ENCODE measurements at places on chromosomes 5 and 9. TPM values are rescaled to one million over a fixed set of nuclear protein-coding genes. Genes with fewer than 3 reads are reported as not detected.

DNA sequence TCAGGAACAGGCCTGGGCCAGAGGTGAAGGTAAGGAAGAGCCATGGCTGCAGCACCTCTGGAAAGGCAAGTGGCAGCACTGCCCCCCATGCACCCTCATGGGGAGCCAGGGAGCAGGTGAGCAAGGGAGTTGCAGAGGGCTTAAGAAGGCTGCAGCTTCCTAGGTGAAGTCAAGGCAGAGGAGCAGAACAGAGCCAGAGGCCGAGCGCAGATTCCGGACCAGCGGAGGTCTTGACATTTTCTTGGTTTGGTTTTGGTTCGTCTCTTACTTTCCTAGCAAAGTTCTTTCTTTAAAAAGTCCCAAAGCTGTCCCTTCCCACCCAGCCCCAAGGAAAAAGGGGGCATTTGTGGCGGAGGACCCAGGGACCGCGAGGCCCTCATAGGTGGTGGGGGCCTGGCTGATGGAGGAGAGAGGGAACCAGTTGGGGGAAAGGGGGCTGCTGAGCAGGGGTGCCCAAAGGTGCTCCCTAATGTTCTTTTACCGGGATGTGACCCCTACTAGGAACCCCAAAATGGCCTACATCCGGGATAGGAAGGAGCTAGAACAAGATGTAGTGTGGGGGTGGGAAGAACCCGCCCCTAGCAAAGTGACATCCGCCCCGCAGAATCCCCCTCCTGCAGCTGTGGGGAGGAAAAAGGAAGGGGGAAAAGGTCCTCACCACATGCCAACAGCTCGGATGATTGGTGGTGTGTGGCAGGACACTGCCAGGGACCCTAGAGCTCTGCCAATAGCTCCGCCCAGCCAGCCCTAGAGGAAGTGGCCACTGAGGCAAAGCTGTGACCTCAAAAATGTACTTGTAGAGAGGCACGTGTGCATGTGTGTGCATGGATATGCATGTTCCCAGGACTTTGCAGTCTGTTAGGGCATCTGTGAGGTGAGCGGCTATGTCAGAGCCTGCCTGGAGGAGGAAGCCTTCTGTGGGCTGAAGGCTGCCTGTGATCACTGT is 914 bp upstream of the CD72 start:
- H3K36me3 ChIP-seq, result peaks cover 2% of the 10 kb centered on the region
- H3K27ac ChIP-seq, result peak overlapping the region; percentile 70
- peak overlapping the region; percentile 25 for H3K4me3 ChIP-seq
- peak; percentile 72 for DNase-seq
- H3K27me3 ChIP-seq, result peaks cover 2% of the 10 kb centered on the region
- H3K4me1 ChIP-seq, result peaks cover 43% of the 10 kb centered on the region

DNA sequence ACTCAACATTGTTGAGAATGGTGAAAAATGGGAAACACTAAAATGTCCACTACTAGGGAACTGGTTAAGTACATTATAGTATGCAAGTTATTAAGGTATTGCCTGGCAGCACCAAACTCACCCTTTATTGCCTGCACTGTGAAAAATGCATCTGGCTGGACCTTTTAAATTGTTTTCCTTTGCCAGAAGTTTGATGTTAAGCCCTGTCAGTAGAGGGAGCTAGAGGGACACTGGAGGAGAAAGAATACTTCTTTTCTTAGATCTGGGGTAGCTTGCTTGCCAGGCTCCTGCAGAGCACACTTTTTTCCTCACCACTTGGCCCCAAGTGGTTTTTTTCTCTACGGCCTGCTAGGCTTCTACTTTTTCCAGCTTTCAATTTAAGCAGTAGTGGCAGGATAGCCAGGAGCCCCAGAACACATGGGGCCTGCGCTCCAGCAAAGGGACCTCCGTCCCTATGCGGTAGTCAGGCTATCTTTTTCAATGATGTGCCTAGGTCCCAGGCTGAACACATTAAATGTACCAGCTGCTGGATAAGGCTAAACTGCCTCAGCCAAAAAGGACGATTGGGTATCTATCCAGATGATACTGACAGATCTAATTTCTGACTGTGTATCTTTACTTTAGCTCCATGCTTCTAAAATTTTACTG is 8.0 kb upstream of the HABP4 start:
- no peak for DNase-seq
- no peaks in the 10 kb centered on the region for H3K36me3 ChIP-seq
- H3K4me3 ChIP-seq, result no peak overlapping the region
- H3K4me1 ChIP-seq, result no peaks in the 10 kb centered on the region
- H3K27me3 ChIP-seq, result no peaks in the 10 kb centered on the region
- no peak overlapping the region for H3K27ac ChIP-seq

DNA sequence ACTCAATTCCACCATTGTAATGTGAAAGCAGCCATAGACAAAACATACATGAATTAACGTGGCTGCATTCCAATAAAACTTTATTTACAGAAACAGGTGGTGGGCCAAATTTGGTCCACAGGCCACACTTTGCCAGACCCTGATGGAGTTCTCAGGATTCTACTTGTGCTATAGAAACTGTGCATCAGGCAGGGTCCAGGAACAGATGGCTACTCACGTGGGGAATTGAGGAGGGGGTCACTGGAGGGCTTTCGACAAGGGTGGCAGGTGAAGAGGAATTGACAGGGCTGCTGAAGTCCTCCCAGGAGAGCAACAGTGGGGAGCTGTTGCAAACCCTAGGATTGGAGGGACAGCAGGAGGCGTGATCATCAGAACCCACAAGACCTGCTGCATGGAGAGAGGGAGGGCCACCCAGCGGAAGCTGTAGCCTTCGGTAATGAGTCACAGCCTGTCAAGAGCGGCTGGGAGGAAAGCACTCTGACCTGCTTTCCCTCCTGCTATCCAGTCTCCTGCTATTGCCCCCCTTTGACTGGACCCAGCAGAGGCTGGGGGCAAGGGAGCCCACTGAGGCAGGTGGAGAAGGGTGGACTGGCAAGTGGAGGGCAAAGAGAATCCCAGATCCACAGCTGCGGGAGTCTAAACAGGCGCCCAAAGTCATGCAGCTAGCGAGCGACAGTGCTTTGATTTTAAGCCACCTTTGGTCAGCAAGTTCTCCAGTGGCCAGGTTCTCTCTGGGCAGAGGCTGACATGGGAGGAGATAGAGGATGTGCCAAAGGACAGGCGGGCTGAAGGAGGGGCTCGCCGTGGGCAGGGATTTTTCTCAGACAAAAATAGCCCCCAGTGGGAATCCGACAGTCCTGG is 138.3 kb upstream of the SMIM23 start:
- DNase-seq, result peak; percentile 34
- no peak overlapping the region for H3K27ac ChIP-seq
- H3K27me3 ChIP-seq, result peaks cover 12% of the 10 kb centered on the region
- H3K4me1 ChIP-seq, result peaks cover 9% of the 10 kb centered on the region

DNA sequence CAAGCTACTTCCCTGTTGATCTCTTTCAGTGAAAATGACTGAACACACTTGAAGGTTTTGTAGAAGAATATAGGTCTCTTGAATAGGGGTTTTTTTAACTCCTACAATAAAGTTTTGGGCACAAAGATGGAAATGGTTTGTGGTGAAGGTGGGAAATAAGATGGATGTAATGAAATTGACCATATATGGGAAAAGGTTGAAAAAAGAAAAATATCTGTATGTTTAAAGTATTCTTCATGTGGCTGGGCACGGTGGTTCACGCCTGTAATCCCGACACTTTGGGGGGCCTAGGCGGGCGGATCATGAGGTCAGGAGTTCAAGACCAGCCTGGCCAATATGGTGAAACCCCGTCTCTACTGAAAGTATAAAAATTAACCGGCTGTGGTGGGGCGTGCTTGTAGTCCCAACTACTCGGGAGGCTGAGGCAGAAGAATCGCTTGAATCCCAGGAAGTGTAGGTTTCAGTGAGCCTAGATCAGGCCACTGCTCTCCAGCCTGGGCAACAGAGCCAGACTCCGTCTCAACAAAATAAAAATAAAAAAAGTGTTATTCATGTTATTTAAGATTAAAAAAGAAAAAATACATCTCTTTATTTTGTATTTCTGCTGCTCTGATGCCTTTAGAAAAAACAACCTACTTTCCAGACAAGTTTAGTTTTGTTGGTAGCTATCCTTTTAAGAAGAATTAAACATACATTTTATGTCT is 2.2 kb downstream of the RBM27 start:
- no peak overlapping the region for H3K4me3 ChIP-seq
- peaks cover 31% of the 10 kb centered on the region for H3K4me1 ChIP-seq
- H3K27ac ChIP-seq, result peak overlapping the region; percentile 37
- H3K27me3 ChIP-seq, result no peaks in the 10 kb centered on the region

DNA sequence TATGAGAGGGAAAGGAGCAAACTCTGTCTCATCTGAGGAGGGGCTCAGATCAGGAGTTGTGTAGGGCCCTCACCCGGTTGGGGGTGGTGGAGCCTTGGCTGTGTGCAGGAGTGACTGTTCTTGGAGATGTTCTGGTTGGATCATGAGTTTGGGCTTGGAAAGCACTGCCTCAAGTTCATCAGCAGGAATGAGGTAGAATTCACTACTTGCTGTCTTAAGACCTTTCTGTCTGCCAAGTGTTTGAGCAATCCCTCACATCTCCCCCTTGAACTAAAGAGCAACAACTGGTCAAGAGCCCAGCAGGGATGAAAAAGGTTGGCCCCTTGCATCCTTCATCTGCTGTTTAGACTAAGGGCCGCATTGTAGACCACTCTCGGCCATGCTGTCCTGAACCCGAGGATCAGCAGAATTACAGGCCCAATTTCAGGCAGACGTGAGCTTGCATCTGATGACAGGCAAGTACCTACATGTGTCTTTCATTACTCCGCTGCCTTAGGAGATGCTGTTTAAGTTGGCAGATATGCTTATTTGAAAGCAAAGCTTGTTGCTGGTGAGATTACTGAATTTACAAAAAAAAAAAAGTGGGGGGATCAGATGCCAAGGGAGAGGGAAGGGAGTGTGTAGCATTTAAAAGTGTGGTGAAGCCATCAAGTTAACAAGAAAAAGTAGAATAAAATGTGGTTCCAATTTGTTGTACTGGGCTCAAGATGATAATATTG is 36.4 kb downstream of the PIK3R1 start:
- peaks cover 70% of the 10 kb centered on the region for H3K4me1 ChIP-seq
- H3K27ac ChIP-seq, result peak overlapping the region; percentile 3
- no peaks in the 10 kb centered on the region for H3K27me3 ChIP-seq
- H3K4me3 ChIP-seq, result no peak overlapping the region

CSF1R gene
- 0.25 TPM for total RNA-seq

MEIKIN gene
- 2.2 TPM for total RNA-seq

C5orf34 gene
- 7.7 TPM for total RNA-seq

- no peaks in the 10 kb centered on the region for H3K36me3 ChIP-seq
- H3K27ac ChIP-seq, result no peak overlapping the region
- DNase-seq, result no peak
- H3K4me3 ChIP-seq, result no peak overlapping the region
- H3K27me3 ChIP-seq, result no peaks in the 10 kb centered on the region
These were observed 8.4 kb upstream of the RGS3 start for GRCh38 chr9:113454914-113455761.

- H3K4me3 ChIP-seq, result no peak overlapping the region
- H3K27ac ChIP-seq, result peak overlapping the region; percentile 30
- peaks cover 55% of the 10 kb centered on the region for H3K4me1 ChIP-seq
- peaks cover 38% of the 10 kb centered on the region for H3K36me3 ChIP-seq
- no peaks in the 10 kb centered on the region for H3K27me3 ChIP-seq
- DNase-seq, result no peak
These were observed 20.4 kb downstream of the SLC25A25 start for GRCh38 chr9:128088253-128088945.

- no peaks in the 10 kb centered on the region for H3K4me1 ChIP-seq
- no peak overlapping the region for H3K4me3 ChIP-seq
- H3K36me3 ChIP-seq, result no peaks in the 10 kb centered on the region
- no peak for DNase-seq
- no peaks in the 10 kb centered on the region for H3K27me3 ChIP-seq
These were observed 16.1 kb downstream of the OLFML2A start for GRCh38 chr9:124793015-124793541.

DNA sequence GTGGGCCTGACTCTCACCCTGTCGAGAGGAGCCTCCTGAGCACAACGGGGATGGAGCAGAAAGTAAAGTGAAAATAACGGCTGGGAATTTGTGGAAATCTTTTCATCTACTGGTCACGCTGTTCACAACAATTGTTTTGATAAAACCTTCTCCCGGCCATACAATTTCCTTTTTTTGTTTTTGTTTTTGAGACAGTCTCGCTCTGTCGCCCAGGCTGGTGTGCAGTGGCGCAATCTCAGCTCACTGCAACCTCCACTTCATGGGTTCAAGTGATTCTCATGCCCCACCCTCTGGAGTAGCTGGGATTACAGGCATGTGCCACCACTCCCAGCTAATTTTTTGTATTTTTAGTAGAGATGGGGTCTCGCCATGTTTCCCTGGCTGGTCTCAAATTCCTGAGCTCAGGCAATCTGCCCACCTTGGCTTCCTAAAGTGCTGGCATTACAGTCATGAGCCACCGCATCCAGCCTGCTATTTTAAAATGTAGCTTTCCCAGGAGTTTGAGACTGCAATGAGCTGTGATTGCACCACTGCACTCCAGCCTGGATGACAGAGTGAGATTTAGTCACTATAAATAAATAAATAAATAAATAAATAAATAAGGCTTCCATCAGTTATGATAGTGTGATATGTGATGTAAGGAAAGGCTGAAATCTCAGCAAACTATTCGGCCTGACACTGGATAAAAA is 73.5 kb upstream of the PTGER4 start:
- no peak for DNase-seq
- H3K36me3 ChIP-seq, result peaks cover 3% of the 10 kb centered on the region
- H3K4me1 ChIP-seq, result peaks cover 25% of the 10 kb centered on the region
- peak overlapping the region; percentile 28 for H3K4me3 ChIP-seq
- H3K27me3 ChIP-seq, result no peaks in the 10 kb centered on the region

GRCh38 chr5:35233121-35233520 is 2.8 kb upstream of the PRLR start:
- peaks cover 39% of the 10 kb centered on the region for H3K27me3 ChIP-seq
- no peaks in the 10 kb centered on the region for H3K36me3 ChIP-seq
- no peak overlapping the region for H3K4me3 ChIP-seq
- H3K4me1 ChIP-seq, result peaks cover 10% of the 10 kb centered on the region
- H3K27ac ChIP-seq, result no peak overlapping the region

DNA sequence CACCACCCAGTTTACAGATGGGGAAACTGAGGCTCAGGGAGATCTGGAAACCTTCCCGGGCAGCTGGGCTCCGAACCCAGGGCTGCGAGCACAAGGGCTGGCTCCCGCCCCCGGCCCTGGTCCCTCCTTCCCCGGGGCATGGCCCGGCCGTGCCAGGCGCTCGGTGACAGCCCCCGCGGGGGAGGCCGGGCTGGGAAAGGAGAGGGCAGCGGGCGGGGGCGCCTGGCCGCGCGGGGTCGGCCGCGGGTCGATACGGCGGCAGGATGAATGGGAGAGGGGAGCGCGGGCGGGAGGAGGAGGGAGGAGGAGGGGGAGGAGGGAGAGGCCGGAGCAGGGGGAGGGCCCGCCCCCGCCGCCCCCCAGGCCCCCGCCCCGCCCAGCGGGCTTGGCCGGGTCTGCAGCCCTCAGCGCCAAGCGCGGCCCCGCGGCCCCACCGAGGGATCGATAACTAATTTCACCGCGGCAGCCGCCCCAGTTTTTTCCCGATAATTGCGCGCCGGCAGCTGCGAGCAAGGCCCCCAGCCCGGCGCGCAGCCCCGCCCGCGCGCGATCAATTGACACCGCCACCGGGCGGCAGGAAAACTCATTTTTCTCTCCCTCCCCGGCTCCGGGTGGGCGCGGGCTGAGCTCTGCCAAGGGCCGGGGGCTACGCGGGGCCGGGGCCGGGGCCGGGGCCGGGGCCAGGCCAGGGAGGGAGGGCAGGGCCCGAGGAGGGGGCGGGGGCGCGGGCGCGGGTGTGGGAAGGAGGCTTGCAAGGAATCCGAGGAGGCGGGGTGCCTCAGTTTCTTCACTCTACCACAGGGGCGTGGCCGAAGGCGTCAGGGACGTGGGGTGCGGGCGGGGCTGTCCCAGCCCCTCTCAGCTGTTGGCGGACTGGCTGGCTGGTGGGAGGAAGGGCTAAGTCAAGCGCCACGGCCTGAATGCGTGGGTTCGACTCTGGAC is 52.1 kb downstream of the C9orf50 start:
- peaks cover 6% of the 10 kb centered on the region for H3K36me3 ChIP-seq
- DNase-seq, result no peak
- peaks cover 25% of the 10 kb centered on the region for H3K4me1 ChIP-seq
- peaks cover 29% of the 10 kb centered on the region for H3K27me3 ChIP-seq
- H3K27ac ChIP-seq, result no peak overlapping the region
- peak overlapping the region; percentile 24 for H3K4me3 ChIP-seq

OLFML2A gene
- total RNA-seq, result not detected
